Stimulated activated CD4-positive, alpha-beta T cell treated with anti-CD3 and anti-CD28 coated beads, Interleukin-1b, Interleukin-23, amount 100 ng/mL, for 1 hour (primary cell): ENCODE measurements at places on chromosomes 2 and 18.
A peak's percentile ranks its signal among the peaks of the same experiment; 100 is the strongest.

- DNase-seq = no peak
Measured at GRCh38 chr2:131419441-131419840, 55.5 kb upstream of the RAB6D start.

DNA sequence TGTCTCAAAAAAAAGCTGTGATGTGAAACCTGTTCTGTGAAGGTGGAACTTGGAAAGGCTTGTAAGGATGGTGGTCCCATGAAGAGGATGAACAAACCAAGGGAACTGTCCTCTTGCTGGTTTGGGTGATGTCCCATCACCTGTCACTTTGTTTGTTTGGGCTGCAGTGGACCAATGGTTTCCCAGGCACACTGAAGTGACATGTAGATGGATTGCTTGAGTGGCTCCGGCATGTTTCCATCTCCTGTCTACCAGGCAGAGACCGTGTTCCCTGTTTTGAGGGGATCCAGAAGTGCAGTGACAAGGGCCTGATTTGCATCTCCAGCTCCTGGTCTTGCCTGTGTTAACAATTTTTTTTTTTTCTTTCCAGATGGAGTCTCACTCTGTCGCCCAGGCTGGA is 8.9 kb downstream of the NEDD4L start:
- DNase-seq = no peak

DNA sequence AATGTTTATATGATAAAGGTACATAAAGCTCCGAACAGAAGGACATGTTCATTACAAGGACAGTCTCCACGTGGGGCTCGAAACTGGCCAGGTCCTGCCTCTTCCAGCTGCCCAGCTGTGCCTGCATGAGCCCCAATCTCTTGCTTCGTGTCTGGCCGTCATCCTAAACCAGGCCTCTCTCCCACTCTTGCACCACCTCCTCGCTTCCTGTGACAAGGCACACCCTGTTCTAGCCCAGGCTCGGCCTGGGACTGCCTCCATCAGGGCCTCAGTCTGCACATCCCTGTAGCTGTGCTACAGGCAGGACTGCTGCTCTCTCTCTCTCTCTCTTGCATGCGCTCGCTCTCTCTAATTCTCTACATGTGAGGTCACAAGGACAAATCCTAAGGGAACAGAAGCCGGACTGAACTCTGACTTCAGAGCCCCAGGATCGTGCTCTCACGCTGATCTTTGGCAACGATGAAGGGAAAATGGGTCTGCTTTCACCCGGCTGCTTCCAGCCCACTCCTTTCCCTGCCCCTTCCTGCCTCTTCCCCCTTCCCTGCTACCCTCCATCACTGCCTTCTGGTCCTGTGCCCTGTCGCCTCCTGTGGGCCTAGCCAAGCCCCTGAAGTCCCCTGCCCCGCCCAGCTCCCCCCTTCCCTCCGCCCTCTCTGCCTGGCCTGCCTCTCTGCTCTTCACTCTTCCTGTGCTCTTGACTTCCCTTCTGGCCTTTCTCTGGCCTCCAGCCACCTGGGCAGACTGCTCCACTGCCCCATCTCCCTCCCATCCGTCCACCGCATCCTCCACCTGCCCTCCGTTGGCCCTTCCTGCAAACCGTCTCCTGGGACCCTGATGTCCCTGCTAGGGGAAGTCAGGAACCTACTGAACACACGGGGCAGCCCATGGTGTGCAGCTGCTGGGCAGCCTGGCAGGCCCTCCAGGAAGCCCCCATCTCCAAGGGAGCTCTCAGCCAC is 7.8 kb upstream of the GPR55 start:
- DNase-seq = no peak

DNA sequence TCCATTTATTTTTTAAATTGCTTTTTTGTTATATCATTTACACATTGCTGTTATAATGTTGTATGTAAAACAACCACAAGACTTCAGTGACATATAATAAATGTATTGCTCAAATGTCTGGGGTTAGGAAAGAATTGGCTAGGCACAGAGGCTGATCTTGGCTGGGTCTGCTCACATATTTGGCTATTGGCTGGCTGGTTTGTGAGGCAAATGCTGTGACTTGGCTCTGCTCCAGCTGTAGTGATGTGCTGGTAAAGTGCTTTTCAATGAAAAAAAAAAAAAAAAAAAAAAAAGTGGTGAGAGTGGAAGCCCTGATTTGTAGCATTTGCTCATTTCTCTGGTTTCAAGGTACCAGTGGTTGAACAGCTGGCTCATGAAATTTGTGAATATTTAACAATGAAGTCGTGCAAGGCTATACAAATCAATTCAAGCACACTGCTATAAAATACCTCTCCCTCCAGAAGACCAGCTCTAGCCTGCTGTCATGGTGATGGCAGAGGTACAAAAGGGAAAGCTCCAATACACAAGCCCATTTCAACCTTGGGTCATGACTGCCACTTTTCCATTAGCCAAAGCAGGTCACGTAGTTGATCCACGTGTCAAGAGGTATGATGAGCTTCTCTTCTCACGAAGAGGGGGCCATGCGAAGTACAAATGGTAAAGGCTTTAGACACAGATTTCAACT is 43.7 kb upstream of the RIT2 start:
- no peak for DNase-seq

DNA sequence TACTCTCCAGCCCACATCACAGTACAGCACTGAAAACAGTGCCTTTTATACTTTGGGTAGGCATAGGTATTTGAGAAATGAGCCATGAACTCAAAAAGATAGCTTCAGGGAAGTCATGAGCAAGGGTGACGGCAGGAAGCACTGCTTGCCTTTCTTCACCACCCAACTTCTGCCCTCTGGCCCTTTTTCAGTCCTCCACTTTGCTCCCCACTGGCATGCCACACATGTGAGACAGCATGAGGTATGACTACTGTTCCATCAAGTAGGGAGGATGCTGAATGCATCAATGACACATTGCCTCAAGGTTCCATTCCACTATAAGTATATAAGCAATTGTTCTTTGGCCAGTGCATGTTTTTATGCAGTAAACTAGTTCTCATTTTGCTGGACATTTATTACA is 373.0 kb downstream of the NRXN1 start:
- DNase-seq = no peak

- DNase-seq = no peak
Measured at GRCh38 chr2:60676706-60677330, 79.2 kb upstream of the PAPOLG start.

GRCh38 chr2:126219081-126219480 is 436.9 kb upstream of the GYPC start:
- no peak for DNase-seq

DNA sequence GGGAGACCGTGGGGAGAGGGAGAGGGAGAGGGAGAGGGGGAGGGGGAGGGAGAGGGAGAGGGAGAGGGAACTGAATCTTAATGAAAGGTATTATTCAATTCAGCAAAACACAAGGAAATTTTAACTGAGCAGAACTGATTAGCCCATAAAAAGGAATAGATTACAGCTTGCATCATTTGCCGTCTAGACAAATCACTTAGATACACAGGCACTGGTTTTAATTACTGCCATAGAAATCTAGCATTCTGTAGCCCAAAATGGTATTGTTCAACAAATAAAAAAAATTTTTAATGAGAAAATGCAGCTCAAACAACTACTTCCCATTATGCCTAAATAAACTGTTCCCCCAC is 7.9 kb upstream of the KCNF1 start:
- no peak for DNase-seq

- DNase-seq = no peak
Measured at GRCh38 chr2:197261808-197262226, 48.8 kb downstream of the ANKRD44 start.

- no peak for DNase-seq
Measured at GRCh38 chr2:176742271-176742670, 470.3 kb upstream of the HNRNPA3 start.

- DNase-seq = no peak
Measured at GRCh38 chr2:151544449-151544848, 134.7 kb downstream of the RIF1 start.

DNA sequence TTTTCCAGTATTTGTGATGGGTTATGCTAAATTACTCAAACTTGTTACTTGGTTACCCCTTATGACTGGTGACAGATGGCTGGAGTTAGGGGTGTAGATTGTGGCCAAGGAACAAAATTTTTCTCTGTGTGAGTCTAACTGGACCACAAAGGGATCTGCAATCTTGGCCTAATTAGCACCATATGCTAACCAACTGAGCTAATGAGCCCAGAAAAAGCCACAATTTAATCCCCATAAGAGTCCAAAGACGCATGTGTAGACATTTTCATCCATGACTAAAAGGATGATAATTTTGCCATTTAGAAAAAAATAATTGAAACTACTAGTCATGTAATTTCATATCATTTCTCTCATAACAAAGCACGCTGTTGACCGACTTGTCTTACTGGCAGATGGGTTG is 151.2 kb downstream of the ABCA12 start:
- DNase-seq = no peak

GRCh38 chr2:142521492-142521891 is 356.0 kb upstream of the KYNU start:
- DNase-seq = no peak

DNA sequence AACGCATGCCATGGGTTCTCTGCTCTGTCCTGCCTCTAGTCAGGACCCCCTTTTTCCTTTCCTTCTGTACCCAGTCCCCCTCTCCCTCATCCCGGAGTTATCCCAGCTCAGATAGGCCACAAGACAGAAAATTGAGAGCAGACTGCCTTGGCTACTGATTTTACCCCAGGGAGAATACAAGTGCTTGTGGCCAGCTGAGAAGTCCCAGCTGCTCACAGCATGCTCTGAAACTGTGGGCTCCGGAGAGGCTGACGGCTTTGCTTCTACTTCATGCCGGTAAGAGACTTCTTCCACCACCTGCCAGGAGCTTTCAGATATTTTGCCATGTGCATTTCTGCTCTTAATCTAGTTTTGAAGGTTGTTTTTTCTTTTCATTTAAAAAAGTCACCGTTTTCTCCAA is 20.0 kb upstream of the SIX2 start:
- DNase-seq = no peak

GRCh38 chr2:80489717-80490116 is 185.2 kb upstream of the LRRTM1 start:
- no peak for DNase-seq

- DNase-seq = no peak
Measured at GRCh38 chr2:34475156-34475555, 876.1 kb upstream of the FAM98A start.

DNA sequence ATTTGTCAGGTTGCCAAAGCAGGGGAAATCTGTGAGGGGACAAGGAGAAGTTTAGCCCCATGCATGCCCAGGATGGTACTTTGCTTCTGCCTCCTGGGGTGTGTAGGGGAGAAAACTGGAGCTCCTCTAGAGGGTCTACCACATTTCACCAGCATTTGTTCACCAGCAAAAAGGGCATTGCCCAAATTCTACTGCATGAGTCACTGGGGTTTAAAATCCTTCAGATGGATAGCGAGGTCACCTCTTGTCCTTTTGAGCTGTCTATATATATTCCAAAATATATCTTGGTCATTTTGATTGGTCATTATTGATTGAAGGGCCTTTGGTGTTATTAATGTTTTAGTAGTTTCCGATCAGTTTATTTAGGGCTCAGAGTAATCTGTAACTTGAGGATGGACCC is 18.7 kb downstream of the FHOD3 start:
- DNase-seq = no peak

GRCh38 chr2:117686699-117687098 is 127.8 kb upstream of the DDX18 start:
- no peak for DNase-seq

- no peak for DNase-seq
Measured at GRCh38 chr2:84493514-84493913, 22.8 kb upstream of the DNAH6 start.

GRCh38 chr18:21389903-21390302 is 147.9 kb downstream of the GREB1L start:
- DNase-seq = no peak

DNA sequence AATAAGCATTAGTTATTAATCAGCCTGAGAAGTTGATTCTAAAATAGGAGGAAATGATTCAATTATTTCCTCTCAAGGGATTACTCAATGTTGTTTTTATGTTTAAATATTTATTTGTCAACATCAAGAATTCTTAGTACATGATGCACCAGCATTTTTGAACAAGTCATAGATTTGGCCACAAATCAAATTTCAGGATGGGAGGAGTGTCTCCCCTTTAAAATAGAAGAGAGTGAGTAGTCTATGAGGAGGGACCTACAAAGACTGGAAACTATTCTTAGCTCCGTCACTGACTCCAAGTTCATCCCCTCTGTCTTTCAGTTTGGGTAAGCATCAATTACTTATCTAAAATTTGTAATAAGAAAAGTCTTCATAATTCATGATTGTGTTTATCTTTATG is 18.6 kb upstream of the IL18R1 start:
- no peak for DNase-seq

GRCh38 chr18:61980355-61980754 is 87.5 kb upstream of the RNF152 start:
- no peak for DNase-seq

GRCh38 chr2:20188851-20189250 is 36.1 kb downstream of the SDC1 start:
- DNase-seq = no peak

- DNase-seq = no peak
Measured at GRCh38 chr2:40439473-40439872, 12.4 kb downstream of the SLC8A1 start.

DNA sequence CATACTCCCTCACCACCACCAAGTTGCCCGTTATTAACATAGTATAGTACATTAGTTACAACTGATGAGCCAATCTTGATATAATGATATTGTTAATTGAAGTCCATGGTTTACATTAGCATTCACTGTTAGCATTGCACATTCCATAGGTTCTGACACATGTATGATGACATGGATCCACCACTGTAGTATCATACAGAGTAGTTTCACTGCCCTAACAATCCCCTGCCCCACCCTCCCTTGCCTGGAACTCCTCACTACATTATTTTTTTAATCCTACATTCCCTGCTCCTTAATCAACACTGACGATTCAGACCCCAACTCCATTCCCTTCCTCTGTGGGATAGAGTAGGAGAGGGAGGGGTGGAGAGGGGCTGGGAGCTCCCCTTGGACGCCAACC is 20.2 kb upstream of the ST3GAL5 start:
- no peak for DNase-seq

DNA sequence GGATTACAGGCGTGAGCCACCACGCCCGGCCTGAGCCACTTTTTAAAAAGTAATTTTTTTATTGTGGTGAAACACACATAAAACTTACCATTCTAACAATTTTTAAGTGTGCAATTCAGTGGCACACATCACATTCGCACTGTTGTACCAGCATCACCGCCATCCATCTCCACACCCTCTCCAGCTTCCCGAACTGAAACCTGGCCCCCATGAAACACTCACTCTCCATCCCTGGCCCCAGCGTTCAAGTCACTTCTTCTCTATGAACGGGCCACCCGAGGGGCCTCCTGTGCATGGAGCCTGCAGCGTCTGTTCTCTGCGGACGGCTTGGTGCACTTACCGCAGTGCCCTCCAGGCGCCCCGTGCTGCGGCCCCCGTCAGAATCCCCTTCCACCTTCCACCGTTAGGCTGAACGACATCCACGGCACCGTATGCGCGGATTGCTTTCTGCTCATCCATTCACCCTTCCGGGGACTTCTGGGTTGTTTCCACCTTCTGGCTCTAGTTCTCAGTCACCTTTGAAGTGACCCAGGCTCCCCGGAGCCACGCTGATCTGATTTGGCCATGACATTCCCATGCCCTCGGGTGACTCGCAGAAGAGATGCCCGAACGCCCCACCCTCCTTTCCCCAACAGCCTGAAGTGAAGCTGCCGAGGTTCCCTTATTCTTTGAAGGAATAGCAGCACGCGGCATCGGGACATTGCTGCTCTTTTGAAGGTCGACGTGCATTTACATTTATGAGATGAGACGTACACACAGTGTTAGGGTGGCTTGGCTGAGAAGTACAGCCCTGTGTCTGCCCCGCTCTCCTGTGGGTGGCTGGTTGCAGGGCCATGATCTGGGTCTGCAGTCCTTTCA is 134.4 kb downstream of the MBP start:
- DNase-seq = no peak

- no peak for DNase-seq
Measured at GRCh38 chr2:88099798-88100488, 27.9 kb downstream of the FABP1 start.

GRCh38 chr2:44169155-44169898 is 652 bp downstream of the PPM1B start:
- DNase-seq = peak; percentile 14
